ENCODE measurements at places on chromosomes 1 and 21.

DNA sequence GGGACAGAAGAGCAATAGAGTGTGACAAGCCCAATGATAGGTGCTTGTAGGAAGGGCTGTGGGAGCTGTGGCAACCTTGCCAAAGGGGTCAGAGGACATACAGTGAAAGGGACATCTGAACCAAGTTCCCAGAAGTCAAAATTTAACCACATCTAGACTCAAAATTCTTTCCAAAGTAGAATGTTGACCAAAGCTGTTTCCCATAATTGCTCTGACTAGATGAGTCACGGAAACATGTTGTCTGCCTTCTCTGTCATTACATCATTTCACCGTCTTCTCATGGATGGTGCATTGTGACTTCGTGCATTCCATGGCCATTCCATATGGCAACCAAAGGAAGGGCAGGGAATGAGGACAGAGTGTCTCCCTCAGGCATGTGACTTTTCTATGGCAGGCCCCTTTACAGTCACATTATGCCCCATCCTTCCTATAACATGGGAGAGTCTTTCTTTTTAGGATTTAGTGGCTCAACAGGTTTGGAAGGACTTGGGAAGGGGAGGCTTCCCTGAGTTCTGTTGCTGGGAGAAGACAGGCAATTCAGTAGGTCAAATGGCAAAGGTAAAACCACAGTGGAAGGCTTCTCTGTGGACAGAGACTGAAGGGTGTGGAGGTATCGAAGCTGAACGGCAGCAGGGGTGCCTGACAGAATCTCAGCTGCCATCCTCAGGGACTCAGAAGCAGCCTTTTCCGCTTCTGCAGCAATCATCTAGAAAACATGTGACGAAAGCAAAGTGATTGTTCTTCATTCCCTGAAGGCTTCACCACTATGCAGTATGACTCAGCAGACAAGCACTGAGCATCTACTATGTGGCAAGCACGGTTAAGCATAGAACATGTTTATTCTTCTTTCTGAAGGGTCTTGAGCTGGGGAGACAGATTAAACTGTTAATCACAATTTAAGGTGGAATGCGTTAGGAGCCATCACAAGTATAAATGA lies 24.7 kb downstream of the NPHS2 start:
- peak; percentile 79 for DNase-seq

- DNase-seq: no peak
Observed at GRCh38 chr1:238404481-238404880, 513.8 kb upstream of the ZP4 start.

DNA sequence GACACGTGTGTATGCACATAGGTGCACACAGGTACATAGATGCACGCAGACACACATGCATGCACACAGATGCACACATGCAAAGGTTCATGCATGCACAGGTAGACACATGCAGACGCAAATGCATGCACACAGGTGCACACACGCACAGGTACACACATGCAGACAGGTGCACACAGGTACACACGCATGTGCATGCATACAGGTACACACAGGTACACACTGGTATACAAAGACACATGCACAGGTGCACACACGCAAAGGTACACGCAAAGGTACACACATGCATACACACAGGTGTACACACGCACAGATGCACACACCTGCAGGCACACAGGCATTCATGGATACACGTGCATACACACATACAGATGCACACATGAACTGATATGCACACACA lies 8.8 kb downstream of the NOC2L start:
- DNase-seq: no peak

- DNase-seq: no peak
Observed at GRCh38 chr1:14064649-14065442, 364.9 kb downstream of the PRDM2 start.

- peak; percentile 97 for DNase-seq
Observed at GRCh38 chr1:64343105-64343822, 126.7 kb upstream of the CACHD1 start.

DNA sequence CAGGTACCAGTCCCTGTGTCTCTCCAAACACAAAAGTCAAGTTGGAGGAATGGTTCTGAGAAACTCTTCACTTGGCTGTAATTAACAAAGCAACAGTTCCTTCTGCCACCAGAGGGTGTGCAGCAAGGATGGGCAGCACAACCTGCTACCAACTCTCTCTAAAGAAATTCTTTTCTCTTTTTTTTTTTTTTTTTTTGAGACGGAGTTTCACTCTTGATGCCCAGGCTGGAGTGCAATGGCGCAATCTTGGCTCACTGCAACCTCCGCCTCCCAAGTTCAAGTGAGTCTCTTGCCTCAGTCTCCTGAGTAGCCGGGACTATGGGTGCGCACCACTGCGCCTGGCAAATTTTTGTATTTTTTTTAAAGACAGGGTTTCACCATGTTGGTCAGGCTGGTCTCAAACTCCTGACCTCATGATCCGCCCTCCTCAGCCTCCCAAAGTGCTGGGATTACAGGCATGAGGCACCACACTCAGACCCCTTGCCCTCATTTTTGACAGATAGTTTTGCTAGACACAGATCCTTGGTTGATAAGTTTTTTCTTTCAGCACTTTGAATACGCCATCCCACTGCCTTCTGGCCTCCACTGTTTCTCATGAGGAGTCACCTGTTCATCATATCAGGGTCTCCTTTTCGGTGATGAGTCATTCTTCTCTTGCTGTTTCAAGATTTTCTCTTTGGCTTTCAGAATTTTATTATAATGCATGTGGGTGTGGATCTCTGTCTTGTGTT lies 12.1 kb upstream of the DEGS1 start:
- peak; percentile 71 for DNase-seq

DNA sequence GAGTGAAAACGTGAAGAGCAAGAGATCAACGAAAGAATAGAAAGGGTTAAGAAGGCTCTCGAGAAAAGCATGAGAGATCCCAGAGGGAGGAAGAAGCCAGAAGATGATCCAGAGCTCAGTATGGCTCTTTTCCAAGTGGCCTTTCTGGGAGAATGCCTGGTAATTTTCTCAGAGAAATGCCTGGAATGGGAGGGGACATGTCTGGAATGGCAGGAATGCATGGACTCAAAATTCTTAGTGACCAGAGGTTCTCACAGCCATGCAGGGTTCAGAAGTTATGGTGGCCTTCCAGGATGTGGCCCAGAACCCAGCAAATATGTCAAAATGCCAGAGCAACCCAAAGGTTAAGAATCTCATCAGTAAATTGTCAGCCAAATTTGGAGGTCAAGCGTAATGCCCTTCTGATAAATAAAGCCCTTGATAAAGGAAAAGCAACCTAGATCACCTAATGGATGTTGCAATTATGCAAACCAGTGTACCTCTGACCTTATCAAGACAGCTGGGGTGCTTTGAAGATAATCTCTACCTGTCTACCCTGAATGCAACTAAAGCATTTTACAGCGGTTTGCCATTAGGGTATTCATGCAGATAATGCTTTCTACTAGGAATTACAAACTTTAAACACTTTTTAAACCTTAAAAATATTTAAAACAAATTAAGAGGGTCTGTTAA lies 53.1 kb downstream of the NBPF6 start:
- DNase-seq: peak; percentile 43

GRCh38 chr1:10888291-10888690 lies 91.8 kb upstream of the CASZ1 start:
- DNase-seq: no peak

GRCh38 chr1:34164771-34165391 lies at the start of gene CSMD2:
Gene CSMD2, minus strand, starts transcription at chr1:34165230. Its CDS starts 133 bp downstream, at chr1:34165097.
- DNase-seq: no peak

GRCh38 chr1:183694755-183695154 lies 41.6 kb upstream of the APOBEC4 start:
- DNase-seq: no peak

DNA sequence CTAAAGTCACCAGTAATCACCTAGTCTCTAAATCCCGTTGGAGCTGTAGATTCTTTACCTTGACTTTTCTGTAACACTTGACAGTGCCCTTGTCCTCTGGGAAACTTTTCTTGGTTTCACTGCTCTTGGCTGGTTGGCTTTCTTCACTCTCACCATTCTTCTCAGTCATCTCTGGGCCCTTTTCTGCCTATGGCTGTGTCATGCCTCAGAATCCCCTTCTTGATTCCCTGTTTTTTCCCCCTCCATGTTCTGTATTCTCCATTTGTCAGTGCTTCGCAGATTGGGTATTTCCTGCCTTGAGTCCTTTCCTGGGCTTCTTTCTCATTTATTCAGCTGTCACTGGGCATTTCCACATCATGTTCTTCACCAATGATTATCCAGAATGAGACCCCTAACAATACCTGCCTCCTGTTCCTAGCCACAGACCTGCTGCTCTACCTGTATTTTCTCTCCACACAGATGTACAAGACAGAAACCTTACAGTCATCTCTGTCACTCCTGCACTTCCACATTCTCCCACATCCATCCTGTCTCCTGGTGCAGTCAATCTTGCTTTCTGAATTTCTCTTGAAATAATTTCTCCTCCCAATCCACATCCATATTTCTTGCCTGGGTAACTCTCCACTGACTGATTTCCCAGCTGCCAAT lies 14.7 kb downstream of the UCK2 start:
- no peak for DNase-seq

- DNase-seq: no peak
Observed at GRCh38 chr1:147215540-147215916, 9.6 kb downstream of the FMO5 start.

GRCh38 chr1:3062616-3063378 lies 6.2 kb upstream of the PRDM16 start:
- DNase-seq: no peak

DNA sequence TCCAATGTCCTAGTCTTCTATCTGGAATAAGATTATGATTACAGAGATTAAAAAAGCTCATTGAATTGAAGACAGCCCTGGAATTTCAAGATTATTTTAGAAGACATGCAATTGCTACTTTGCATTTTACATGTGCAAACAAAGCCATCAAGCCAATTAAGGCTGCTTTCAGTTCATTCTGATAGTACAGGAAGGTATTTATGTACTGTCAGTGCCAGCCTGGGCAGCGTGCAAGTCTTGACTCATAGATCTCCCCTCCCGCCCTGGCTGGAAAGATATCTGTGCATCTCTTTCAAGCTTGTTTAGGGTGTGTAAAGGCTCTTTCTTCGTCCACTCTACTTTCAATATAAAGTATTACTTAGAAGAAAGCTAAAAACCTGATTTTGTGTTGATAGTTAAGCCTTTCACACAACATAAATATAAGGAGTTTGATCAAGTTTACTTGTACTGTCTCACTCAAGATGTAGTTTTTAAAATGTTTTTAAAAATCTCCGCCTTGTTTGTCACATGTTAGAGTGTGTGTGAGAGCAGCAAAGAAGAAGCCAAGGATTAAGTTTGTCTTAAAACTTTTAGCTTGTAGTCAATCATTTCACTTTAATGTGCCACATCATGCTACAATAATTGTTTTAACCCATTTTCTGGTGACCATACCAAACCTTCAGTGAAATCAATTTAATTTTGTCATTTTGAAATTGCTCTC lies 13.6 kb upstream of the LYPLAL1 start:
- peak; percentile 65 for DNase-seq

- no peak for DNase-seq
Observed at GRCh38 chr1:66397192-66397591, 136.8 kb upstream of the SGIP1 start.

DNA sequence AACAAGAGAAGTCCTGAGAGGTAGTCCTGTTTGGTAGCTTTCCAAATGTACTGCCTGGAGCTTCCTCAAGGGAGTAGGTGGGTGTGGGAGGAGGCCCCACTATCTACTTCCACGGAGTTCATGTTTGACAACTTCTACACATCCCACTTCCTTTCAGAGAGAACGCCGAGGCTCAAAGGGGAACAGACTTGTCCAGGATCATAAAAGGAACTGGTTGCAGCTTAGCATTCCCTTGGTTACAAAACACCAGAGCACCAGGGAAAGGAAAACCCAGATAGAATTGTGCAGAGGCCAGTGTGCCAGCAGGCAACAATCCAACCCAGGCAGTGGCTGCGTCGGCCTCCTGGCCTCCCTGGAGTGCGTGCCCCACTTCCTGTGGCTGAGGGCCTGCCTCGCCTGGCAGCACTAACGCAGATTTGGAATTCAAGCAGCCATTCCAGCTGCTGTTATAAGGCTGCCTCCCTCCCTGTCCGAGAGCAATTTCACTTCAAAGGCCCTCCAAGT lies 4.2 kb upstream of the RAP1GAP start:
- peak; percentile 40 for DNase-seq

- no peak for DNase-seq
Observed at GRCh38 chr1:207429963-207430362, 24.2 kb upstream of the CR2 start.

DNA sequence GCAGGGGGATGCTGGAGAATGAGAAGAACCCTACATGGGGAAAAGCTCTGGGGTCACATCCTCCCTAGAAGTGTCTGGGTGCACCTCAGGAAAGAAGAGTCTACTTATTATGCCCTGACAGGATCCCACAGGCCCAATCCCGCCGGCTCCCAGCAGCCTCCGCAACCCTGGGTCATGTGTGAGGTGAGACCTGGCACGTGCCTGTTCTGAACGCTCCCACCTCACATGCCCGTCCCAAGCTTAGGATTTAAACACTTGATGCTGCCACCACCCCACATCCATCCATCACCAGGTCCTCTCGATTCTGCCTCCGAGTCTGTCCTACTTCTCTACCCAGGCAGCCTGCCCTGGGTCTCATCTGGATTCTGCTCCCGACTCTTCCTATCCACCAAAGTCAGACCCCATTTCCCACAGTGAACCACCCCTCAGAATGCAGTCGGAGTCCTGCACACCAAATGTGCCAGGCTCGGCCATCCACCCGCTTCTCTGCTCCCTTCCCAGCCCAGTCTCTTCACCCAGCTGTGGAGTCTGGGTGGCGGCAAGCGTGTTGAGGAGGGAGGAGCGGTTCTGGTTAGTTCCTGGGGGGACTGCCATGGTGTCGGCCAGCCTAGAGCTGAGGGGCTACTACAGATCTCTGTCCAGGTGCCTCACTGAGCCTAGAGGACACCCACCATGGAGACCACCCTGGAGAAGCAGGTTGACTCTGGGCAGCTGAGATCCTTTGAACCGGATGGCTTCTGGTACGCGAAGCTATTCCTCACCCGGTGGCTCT lies 23.9 kb downstream of the SLC2A1 start:
- DNase-seq: no peak

GRCh38 chr1:187689129-187689528 lies 860.4 kb downstream of the PLA2G4A start:
- peak; percentile 91 for DNase-seq

GRCh38 chr1:28509705-28510272 lies 3.9 kb downstream of the RCC1 start:
- DNase-seq: peak; percentile 59

GRCh38 chr1:70364439-70364838 lies 9.9 kb upstream of the ANKRD13C start:
- DNase-seq: no peak

DNA sequence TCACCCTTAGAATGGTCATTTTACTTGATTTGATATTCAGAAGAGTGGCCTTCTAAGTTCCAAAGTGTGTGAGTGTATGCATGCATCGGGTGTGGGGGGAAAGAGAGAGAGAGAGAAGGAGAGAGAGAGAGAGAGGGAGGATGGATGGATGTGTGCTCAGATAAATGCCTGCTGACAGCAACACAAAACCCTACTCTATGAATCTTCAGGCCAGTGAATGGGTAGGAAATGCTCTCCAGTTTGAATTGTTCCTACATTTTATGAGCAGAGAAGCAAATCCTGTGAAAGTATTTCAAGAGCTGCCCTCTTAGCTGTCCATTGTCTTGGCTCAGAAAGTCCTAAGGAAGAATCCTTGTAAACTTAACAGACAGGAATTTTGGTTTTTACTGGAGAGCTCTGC lies 7.4 kb downstream of the JAM2 start:
- no peak for DNase-seq

GRCh38 chr1:60573726-60574409 lies 500.3 kb upstream of the C1orf87 start:
- DNase-seq: peak; percentile 83
